Posterior vena cava (tissue), 2 donors: ENCODE measurements at places on chromosomes 6 and 20. TPM values are rescaled to one million over a fixed set of nuclear protein-coding genes. Genes with fewer than 3 reads are reported as not detected.

- DNase-seq: no peak
Measured at GRCh38 chr6:149727793-149728498, 10.0 kb upstream of the LATS1 start.

Gene ZKSCAN8
- 18.6 TPM for total RNA-seq

Gene PGC
- total RNA-seq: not detected

- no peak for DNase-seq
Measured at GRCh38 chr6:144639654-144640053, 354.5 kb downstream of the UTRN start.

Gene PTCRA
- total RNA-seq: not detected
